ENCODE measurements at places on chromosomes 3 and 15.

GRCh38 chr3:36738702-36739101 is 25.7 kb downstream of the DCLK3 start:
- DNase-seq, result no peak

- DNase-seq, result no peak
Measured at GRCh38 chr3:124498891-124499290, 231.4 kb upstream of the UMPS start.

DNA sequence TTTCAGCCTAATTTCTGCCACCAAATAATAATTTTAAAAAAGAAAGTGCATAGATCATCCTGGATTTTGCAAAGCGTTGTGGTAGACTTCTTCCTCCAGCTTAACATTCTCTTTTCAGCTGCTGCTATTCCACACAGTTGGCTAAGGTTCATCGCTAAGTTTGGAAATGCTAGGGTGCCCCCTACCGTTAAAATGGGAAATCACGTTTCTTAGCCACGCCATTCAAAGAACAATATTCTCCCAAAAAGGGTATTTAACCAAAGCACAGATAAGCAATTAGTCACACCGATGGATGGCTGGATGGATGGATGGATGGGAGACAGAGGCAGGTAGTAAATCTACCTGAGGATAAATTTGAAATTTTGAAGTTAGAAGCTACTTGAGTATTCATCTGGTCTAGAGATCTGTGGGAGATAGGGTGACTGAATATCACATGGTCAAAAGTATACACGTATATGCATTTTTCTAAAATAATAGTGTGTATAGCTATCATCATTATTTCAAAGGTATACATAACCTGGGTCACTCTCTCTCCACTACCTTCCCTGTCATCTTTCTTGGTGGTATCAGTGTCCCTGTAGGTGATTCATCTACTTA is 67.2 kb downstream of the EFHB start:
- peak; percentile 10 for DNase-seq

DNA sequence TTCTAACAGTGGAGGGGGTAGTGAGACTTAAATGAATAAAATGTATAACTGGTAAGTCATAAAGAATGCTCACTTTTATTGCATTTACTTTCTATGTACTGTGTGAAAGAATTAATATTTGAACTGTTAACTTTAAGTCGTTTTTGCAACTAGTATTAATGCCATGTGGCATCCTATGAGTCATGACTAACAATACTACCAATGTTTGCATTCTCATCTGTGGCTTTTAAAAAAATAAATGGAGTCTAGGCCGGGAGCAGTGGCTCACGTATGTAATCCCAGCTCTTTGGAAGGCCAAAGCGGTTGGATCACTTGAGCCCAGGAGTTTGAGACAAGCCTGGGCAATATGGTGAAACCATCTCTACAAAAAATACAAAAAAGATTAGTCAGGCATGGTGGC is 5.2 kb downstream of the C3orf49 start:
- DNase-seq, result no peak

GRCh38 chr3:24624938-24625681 is 130.5 kb upstream of the THRB start:
- no peak for DNase-seq

DNA sequence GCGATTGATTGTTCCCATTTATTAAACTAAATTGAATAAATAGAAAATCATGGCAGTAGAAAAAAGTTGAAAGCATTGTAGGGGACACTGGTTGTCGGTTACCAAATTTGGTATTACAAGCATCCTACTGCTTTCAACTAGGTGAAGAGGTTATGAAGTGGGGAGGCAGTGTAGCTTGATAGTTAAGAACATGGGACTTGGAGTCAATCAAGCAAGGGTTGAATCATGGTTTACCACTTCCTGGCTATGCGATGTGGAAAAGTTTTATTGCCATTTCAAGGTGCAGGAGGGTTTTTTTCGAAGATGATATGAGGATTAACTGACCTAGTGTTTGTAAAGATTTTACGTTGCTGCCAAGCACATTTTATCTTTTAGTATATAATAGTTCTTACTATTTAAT is 318.2 kb upstream of the KCNH8 start:
- no peak for DNase-seq

All from activated T-cell treated with anti-CD3 and anti-CD28 coated beads for 4 hours (primary cell).